SJSA1 (cell line): ENCODE measurements at places on chromosomes 12 and 14. TPM values are rescaled to one million over a fixed set of nuclear protein-coding genes. Genes with fewer than 3 reads are reported as not detected.

- no peaks in the 10 kb centered on the region for H3K4me1 ChIP-seq
- H3K36me3 ChIP-seq: no peaks in the 10 kb centered on the region
- no peak for DNase-seq
These were observed 48.6 kb upstream of the TMPO start for GRCh38 chr12:98466640-98467400.

DNA sequence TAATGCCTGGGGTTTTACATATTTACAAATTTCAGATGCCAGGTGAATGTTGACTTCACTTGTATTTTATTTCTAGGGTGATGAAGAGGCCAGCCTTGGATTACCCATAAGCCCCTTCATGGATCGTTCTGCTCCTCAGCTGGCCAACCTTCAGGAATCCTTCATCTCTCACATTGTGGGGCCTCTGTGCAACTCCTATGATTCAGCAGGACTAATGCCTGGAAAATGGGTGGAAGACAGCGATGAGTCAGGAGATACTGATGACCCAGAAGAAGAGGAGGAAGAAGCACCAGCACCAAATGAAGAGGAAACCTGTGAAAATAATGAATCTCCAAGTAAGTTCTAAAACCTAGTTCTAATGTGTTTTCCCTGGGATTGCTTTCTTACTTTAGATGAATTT lies 41.3 kb upstream of the SLCO1C1 start:
- DNase-seq: no peak
- H3K36me3 ChIP-seq: no peaks in the 10 kb centered on the region
- H3K27ac ChIP-seq: no peak overlapping the region
- no peaks in the 10 kb centered on the region for H3K4me1 ChIP-seq

- H3K27me3 ChIP-seq: no peaks in the 10 kb centered on the region
- no peaks in the 10 kb centered on the region for H3K36me3 ChIP-seq
- H3K4me1 ChIP-seq: peaks cover 34% of the 10 kb centered on the region
- DNase-seq: no peak
- H3K4me3 ChIP-seq: no peak overlapping the region
These were observed 8.0 kb upstream of the ITGA5 start for GRCh38 chr12:54427106-54427505.

- DNase-seq: no peak
- no peaks in the 10 kb centered on the region for H3K36me3 ChIP-seq
- no peak overlapping the region for H3K27ac ChIP-seq
- no peaks in the 10 kb centered on the region for H3K27me3 ChIP-seq
- H3K4me3 ChIP-seq: no peak overlapping the region
These were observed 938.0 kb upstream of the FLRT2 start for GRCh38 chr14:84591827-84592445.

GRCh38 chr12:19402743-19403431 lies 36.4 kb upstream of the AEBP2 start:
- no peak overlapping the region for H3K27ac ChIP-seq
- peaks cover 7% of the 10 kb centered on the region for H3K4me1 ChIP-seq

DNA sequence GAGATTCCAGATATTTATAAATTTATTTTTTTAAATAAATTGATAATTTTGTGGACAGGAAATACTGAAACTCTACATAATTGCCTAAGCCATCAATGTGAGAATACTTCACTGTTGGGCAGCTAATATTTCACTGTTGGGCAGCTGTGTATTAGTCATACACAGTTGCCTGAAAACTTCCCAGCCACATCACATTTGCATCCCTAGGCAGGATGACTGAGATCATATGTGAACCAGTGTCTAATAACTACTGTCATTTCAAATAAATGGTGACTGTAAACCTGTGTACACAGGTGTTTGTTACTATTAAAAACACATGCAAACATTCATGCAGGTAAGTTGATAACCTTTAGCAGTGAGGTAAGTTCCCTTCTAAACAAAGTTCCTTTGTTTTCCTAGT lies 43.9 kb downstream of the TMTC3 start:
- H3K27ac ChIP-seq: no peak overlapping the region
- no peak for DNase-seq
- 0 out of 2 replicates have a peak, but pooled peaks cover 4% of the 10 kb centered on the region for H3K36me3 ChIP-seq
- no peak overlapping the region for H3K4me3 ChIP-seq
- no peaks in the 10 kb centered on the region for H3K27me3 ChIP-seq

KCNC2 gene
- not detected in 2 replicates for total RNA-seq

GRCh38 chr12:40559865-40560264 lies 132.4 kb upstream of the CNTN1 start:
- no peaks in the 10 kb centered on the region for H3K36me3 ChIP-seq
- H3K4me3 ChIP-seq: no peak overlapping the region
- no peak overlapping the region for H3K27ac ChIP-seq
- no peaks in the 10 kb centered on the region for H3K4me1 ChIP-seq
- DNase-seq: no peak

- no peaks in the 10 kb centered on the region for H3K27me3 ChIP-seq
- H3K27ac ChIP-seq: no peak overlapping the region
- H3K36me3 ChIP-seq: no peaks in the 10 kb centered on the region
- DNase-seq: no peak
- no peaks in the 10 kb centered on the region for H3K4me1 ChIP-seq
- no peak overlapping the region for H3K4me3 ChIP-seq
These were observed 141.2 kb downstream of the PPFIA2 start for GRCh38 chr12:81617915-81618314.

OTX2 gene
- not detected in 2 replicates for total RNA-seq

DNA sequence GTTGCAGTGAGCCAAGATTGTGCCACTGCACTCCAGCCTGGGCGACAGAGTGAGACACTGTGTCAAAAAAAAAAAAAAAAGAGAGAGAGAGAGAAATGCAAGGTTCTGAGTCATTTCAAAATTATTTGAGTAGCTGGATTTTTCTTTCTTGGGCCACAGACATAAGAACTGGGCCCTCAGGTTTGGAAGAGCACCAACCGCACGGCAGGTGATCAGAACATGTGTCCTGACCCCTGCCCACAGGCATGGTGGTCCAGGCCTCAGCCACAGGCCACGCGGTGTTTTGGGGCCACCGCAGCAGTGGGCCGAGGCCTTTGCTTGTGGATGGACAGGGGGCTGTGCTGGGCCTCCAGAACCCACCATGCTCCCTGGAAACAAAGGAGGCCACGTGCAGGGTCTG lies 126.7 kb downstream of the CALM1 start:
- H3K27me3 ChIP-seq: no peaks in the 10 kb centered on the region
- H3K36me3 ChIP-seq: no peaks in the 10 kb centered on the region
- H3K4me1 ChIP-seq: peaks cover 13% of the 10 kb centered on the region
- no peak for DNase-seq
- H3K27ac ChIP-seq: no peak overlapping the region

DNA sequence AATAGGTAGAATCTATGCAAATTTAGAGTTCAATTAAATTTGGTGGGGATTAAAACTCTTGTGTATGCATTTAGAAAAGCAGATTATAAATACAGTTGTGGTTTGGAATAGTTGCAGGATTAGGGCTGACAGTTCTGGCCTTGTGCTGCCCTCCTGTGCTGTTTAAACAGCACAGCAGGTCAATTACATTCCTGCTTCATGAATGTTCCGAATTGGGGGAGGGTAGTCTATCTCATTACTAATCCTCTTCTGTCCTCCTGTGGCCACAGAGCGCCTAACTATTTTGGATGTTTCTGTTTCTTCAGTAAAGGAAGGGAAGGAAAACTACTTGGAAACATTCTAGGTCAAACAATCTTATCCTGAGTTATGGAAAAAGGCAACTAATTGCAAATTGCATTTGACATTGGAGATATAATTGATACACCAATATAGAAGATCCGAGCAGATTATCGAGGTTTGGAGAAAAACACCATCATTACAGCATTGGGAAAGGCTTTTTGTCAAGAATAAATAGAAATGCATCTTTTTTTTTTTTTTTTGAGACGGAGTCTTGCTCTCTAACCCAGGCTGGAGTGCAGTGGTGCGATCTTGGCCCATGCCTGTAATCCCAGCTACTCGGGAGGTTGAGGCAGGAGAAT lies 8.7 kb upstream of the GPR19 start:
- H3K4me1 ChIP-seq: peaks cover 12% of the 10 kb centered on the region
- H3K36me3 ChIP-seq: no peaks in the 10 kb centered on the region
- no peaks in the 10 kb centered on the region for H3K27me3 ChIP-seq
- no peak overlapping the region for H3K27ac ChIP-seq

TAS2R19 gene
- total RNA-seq: 0.34 and 1.9 TPM in 2 replicates

DNA sequence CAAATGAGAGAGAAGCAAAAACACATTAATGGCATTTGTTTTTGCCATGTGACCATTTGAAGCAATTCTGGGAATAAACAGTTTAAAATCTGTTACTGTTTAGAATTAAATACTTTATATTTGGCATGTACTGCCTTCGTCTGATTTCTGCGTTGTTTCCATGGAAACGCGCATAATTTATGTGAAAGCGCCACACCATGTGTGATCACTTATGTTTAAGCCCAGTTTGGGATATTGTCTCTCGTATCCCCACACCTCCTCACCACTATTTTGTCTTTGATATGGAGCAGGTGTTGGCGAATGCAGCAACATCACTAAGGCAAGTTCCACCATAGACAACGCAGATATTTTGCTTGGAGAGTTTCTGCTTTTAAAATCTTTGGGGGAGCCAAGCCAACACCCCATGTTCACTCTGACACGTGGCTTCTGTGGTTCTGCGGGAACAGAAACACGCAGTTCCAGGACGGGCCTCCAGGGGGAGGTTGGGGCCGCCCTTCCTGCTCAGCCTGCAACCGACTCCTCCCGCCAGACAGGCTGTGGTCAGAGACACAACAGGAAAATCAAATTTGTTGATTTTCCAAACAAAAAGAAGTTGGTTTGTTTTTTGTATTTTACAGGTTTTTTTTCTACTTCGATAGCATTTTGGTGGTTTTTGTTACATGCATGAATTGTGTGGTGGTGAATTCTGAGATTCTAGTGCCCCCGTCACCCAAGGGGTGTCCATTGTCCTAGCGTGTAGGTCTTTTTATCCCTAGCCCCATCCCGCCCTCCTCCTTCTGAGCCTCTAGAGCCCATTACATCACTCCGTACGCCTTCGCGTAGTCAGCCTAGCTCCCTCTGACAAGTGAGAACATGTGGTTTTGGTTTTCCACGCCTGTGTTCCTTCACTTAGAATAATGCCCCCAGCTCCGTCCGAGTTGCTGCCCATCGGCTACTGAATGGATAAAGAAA lies 101.9 kb upstream of the SFSWAP start:
- no peaks in the 10 kb centered on the region for H3K4me1 ChIP-seq
- DNase-seq: peak; percentile 57
- H3K36me3 ChIP-seq: no peaks in the 10 kb centered on the region
- peaks cover 37% of the 10 kb centered on the region for H3K27me3 ChIP-seq
- H3K27ac ChIP-seq: no peak overlapping the region
- H3K4me3 ChIP-seq: no peak overlapping the region

DNA sequence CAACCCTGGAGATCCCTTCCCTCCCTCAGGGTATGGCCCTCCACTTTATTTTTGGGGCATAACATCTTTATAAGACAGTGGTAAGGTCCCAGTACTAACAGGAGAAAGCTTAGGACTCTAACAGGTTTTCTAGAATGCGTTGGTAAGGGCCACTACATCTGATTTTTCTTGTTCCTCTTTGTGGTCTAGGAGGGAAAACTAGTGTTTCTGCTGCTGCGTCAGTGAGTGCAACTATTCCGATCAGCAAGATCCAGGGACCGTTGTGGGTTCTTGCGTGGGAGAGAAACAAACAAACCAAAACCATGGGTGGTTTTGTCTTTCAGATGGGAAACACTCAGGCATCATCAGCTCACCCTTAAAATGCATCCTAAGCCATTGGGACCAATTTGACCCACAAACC lies 123.6 kb upstream of the SLC16A7 start:
- H3K27ac ChIP-seq: no peak overlapping the region
- no peaks in the 10 kb centered on the region for H3K27me3 ChIP-seq
- no peak for DNase-seq
- H3K4me3 ChIP-seq: no peak overlapping the region
- no peaks in the 10 kb centered on the region for H3K4me1 ChIP-seq

DNA sequence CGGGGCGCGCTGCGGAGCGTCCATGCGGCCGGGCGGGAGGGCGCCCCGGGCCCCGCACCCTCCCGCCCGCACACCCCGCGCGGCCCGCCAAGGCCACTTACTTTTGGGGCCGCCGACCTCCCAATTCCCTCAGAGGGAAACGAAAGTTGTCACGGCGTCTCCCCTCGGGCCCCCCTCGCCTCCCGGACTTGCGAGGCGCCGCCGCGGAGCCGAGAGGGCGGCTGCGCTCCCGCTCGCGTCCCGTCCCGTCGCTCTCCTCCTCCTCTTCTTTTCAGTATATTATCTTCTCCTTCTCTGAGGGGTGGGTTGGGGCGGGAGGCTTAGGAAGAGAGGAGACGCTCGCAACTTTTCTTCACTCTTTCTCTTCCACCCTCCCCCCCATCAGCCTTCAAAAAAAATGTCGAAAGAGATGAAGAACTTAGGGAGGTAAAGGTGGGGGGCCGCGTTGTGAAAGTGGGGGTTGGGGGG lies 613 bp downstream of the DUSP16 start:
- H3K36me3 ChIP-seq: peaks cover 8% of the 10 kb centered on the region
- H3K4me3 ChIP-seq: peak overlapping the region; percentile 99
- peaks cover 15% of the 10 kb centered on the region; the same call in 1 of the 2 replicates for H3K4me1 ChIP-seq
- H3K27ac ChIP-seq: peak overlapping the region; percentile 100

GRCh38 chr14:74737753-74738325 lies 24.9 kb downstream of the FCF1 start:
- H3K27me3 ChIP-seq: no peaks in the 10 kb centered on the region
- H3K27ac ChIP-seq: no peak overlapping the region
- no peak for DNase-seq
- H3K4me3 ChIP-seq: no peak overlapping the region
- no peaks in the 10 kb centered on the region for H3K4me1 ChIP-seq

DNA sequence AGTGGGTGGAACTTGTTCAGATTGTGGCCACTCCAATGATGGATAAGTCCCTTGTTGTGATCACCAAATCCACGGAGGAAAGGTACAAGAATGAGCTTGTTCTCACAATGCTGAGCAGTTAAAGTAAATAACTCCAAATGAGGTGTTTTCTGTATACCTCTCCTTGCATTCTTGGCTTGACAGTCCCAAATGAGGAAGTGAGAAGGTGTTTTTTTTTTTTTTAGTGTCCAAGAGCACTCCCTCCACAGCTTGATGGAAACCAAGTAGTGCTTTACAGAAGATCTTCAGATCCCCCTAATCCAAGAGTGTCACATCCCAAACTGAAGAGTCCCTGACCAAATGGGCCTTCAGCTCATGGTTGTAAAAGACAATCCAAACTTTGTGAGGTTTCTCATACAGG lies 153.6 kb downstream of the ATP23 start:
- DNase-seq: no peak
- no peak overlapping the region for H3K4me3 ChIP-seq
- H3K4me1 ChIP-seq: no peaks in the 10 kb centered on the region
- H3K27me3 ChIP-seq: no peaks in the 10 kb centered on the region

DNA sequence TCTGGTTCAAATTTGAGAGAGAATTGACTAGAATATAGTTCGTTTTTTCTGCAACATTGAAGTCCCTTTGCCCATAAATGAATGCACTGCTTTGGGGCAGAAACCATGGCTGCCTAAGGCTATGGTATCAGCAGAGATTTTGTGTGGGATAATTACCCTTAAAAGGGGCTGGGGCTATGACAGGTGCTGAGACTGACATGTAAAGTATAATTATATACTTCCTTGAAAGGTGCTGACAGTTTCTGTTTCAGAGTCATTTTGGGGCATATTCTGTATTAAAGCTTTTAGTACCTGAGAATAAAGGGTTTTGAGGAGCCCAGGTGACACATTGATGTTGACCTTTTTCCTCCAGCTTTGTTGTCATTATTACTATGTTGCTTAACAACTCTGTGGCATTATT lies 150.3 kb upstream of the PTPRQ start:
- H3K36me3 ChIP-seq: no peaks in the 10 kb centered on the region
- H3K27me3 ChIP-seq: no peaks in the 10 kb centered on the region
- H3K27ac ChIP-seq: no peak overlapping the region
- H3K4me1 ChIP-seq: no peaks in the 10 kb centered on the region

- peaks cover 31% of the 10 kb centered on the region for H3K4me1 ChIP-seq
- no peaks in the 10 kb centered on the region for H3K27me3 ChIP-seq
- H3K4me3 ChIP-seq: no peak overlapping the region
- H3K27ac ChIP-seq: no peak overlapping the region
These were observed 3.9 kb upstream of the HDAC7 start for GRCh38 chr12:47823422-47824086.
